ENCODE measurements at places on chromosomes 12 and 14.

DNA sequence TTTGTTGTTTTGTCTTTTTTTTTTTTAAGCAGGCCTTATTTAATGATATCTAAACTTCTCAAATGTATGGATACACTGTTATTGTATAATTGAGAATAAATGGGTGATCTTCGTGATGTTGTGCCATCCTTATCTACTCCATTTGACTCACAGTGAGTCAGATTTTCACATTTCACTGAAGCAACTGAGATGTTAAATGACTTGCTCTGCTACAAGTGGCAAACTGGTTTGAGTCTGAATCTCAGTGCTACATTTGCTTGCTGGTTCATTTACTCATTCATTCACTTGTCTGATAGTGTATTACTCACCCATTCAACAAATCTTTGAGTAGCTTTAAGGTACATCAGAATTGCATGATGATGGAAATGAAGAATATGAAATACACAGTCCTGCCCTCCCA, 2.6 kb downstream of the KIAA0586 start:
- no peak for DNase-seq

- no peak for DNase-seq
Observed at GRCh38 chr12:31371256-31371620, 45.3 kb upstream of the SINHCAF start.

- DNase-seq: no peak
Observed at GRCh38 chr12:116372815-116373214, 95.3 kb upstream of the MED13L start.

GRCh38 chr14:100783630-100784370, 42.1 kb upstream of the MEG3 start:
- no peak for DNase-seq

DNA sequence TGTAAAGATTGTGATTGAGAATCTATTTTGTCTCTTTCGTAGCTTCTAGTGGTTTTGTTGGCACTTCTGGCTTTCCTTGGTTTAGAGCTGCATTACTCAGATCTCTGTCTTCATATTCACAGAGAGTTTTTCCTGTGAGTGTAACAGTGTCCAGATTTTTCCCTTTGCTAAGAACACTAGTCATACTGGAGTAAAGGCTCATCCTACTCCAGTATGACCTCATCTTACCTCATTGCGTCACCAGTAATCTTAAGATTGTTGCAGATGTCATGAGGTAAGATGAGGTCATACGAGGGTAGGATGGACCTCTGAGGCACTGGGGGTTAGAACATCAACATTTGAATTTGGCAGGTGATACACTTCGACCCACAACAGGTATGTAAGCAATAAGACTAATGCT, 461.2 kb downstream of the FLRT2 start:
- no peak for DNase-seq

DNA sequence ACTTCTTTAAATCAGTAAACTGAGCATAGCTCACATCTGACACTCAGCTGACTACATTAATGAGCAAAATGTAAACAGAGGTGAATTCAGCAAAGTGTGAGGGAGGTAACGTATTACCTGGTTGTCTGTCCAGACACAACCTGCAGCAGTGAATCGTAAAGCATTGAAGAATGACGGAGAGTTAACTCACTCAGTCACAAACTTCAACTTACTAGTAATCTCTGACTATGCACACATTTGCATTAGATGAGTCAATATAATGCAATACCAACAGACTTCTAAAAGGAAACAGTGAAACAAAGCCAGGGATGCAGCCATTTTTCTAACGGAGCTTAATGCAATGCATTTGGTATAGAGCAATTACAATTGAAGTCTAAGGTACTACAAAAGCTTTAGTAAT, 40.0 kb downstream of the STX2 start:
- no peak for DNase-seq

DNA sequence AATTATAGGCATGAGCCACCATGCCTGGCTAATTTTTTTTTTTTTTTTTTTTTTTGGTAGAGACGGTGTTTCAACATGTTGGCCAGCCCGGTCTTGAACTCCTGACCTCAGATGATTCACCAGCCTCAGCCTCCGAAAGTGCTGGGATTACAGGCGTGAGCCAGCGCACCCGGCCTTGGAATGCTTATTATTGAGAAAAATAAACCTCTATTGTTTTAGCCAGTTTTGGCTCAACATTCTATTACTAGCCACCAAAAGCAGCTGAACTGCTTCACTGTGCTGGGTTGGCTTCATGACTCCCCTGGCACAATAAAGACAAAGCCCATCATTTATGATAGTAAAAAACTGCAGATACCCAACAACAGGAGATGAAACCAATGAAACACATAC, 93.5 kb upstream of the CEP83 start:
- DNase-seq: no peak

DNA sequence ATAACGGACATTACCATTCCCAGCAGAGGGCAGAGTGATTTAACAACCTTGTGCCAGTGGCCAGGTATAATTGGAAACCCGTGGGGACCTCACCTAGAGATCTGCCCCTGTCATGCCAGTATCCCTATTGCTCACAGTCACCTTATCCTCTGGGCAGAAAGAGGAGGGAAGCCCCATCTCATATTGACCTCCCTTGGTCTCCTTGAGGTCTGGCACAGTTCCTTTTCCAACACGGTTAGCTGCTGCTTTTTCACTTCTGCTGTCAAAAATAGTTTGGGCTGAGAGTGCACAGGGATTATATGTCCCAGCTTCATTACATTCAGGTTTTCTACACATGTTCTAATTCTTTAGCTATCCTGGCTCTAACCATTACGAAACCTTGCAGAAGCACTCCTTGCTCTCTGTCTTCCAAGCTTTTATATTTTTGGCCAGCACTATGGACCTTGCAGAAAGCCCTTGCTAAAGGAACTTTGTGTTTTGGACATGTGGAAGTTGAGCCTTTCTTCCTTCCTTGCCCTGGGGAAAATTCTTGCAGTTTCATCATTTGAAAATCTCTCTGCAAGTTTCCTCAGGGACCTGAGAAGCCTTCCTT, 111.7 kb upstream of the MIS18BP1 start:
- no peak for DNase-seq

- no peak for DNase-seq
Observed at GRCh38 chr12:607541-608001, 55.7 kb downstream of the NINJ2 start.

DNA sequence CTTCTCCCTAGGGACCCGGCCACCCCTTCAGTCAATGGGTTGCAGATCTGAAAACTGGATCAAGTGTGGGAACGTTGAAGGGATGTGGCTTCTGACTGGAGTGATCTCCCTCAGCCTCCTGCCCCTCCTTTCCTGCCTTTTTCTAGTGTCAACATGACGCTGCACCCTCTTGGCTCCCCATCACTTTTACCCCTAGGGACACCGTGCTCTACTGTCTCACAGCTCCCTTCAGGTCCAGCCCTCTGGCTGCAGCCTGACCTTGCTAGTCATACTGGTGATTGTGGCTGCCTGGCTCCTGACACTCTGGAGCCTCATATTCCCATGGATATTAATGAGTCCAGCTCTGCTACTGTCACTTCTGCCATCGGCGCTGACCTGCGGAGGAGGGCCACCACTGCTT, 51.5 kb upstream of the RASSF3 start:
- DNase-seq: no peak

DNA sequence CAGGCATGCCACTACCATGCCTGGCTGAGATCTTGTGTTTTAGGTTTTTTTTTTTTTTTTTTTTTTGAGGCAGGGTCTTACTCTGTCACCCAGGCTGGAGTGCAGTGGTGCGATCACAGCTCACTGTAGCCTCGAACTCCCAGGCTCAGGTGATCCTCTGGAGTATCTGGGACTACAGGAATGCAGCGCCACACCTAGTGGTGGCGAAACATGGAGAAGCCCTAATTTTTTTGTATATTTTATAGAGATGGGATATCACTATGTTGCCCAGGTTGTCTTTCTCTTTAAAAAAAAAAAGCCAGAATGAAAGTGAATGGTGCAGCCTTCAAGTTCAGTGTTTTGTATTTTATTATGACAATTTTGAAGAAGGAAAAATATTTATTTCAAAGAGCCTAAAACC, 44.1 kb downstream of the FGD4 start:
- no peak for DNase-seq

DNA sequence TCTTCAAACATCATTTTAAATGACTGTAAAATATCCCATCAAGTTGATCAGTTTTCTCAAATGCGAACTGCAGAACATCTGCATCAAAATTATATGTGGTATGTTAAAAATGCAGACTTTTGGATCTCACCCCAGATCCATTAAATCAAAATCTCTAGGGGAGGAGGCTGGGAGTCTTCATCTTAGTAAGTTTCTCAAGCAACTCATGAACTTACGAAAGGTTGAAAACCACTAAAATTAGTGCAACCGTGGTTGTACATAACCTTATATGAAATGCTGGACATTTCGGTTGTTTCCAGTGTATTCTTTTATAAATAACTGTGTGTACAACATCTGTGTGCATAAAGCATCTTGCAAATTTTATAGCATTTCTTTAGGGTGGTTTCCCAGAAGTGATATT, 39.2 kb downstream of the ZFP36L1 start:
- no peak for DNase-seq

GRCh38 chr14:79304279-79304678, 907.0 kb downstream of the DIO2 start:
- DNase-seq: no peak

DNA sequence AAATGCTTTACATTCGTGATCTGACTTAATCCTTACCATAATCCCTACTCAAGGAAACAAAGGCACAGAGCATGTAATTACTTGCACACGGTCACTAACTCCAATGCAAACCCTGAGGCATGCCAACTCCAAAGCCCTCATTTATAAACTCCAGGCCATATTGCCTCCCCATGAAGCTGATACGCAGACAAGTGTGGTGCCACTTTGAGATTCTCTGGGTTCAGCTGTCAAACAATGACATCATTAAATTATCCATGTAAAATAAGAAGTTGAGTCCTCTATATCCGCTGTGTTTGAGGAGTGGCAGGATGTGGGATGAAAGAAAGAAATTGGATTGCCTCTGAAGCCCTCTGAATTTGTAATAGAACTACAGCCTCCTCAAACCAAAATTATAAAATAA, 62.8 kb downstream of the ANO4 start:
- DNase-seq: no peak

- DNase-seq: no peak
Observed at GRCh38 chr12:27431185-27431584, 15.4 kb upstream of the SMCO2 start.

DNA sequence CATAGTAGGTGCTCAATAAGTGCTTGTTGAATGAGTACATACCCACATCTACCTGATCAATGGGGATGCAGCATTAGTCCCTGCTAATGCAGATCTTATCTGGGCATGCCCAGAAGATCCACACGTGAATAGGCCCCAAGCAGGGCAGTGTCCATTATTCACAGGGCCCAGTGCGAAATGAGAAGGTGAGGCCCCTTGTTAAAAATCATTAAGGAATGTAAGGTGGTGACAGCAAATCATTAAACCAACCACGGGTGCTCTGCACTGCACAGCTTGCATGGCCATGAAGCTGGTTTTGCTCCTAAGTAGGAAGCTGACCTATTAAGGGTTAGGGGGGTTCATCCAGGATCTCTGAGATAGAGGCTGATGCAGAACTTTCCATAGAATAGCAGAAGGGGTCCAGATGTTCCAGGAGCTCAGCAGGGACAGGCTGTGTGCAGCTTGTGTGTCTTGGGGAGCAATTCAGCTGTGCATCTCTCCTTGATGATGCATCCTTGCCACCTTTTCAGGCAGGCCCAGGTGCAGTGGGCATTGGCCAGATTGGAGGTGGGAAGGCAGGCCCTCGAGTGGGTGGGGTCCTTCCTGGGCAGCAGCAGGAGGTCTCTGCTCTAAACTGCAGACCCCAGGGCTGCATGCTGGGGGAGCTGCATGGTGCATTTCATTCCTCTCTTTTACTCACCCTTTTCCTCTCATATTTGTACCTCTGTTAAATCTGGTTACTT, 231.3 kb upstream of the PWP1 start:
- no peak for DNase-seq

DNA sequence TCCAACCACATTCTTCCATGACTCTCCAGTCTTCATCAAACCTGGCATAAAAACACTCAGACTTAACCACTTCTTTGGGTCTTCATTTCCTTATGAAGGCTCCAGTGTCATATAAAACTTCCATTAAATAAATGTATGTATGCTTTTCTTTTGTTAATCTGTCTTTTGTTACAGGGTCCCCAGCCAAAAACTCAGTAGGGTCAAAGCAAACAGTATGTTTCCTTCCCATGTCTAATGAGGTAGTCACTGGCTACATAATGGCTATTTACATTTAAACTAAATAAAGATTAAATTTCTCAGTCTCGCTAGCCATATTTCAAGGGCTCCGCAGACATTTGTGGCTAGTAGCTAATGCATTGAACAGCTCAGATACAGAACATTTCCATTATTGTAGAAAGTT, 40.1 kb upstream of the STAB2 start:
- DNase-seq: no peak

GRCh38 chr12:46832130-46832704, 6.4 kb upstream of the SLC38A4 start:
- DNase-seq: no peak

- DNase-seq: no peak
Observed at GRCh38 chr14:36829547-36829946, 167.9 kb downstream of the PAX9 start.

DNA sequence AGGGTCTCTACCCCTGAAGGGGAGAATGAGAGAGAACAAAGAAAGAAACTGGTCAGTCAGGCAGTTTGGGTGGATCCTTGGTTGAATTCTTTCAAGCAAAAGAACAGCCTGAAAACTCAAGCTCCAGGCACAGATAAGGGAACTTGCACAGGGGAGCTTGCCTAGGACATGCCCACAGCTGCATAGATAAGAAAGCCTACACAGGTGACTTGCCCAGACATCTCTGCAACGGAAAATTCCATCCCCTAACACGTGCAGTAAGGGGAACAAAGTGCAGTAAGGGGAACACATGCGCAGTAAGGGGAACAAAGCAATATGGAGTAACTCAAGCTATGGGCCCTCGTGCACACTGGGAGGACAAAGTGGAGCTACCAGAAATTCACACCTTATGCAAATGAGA, 540.1 kb upstream of the MIS18BP1 start:
- no peak for DNase-seq

- peak; percentile 46 for DNase-seq
Observed at GRCh38 chr12:75977952-75978671, 53.5 kb downstream of the PHLDA1 start.

GRCh38 chr12:133058203-133059113, 21.1 kb downstream of the ZNF84 start:
- DNase-seq: no peak

Measured in activated CD8-positive, alpha-beta memory T cell treated with anti-CD3 and anti-CD28 coated beads for 1 hour (primary cell).